ENCODE measurements at places on chromosomes 5 and 9.
A peak's percentile ranks its signal among the peaks of the same experiment; 100 is the strongest.

DNA sequence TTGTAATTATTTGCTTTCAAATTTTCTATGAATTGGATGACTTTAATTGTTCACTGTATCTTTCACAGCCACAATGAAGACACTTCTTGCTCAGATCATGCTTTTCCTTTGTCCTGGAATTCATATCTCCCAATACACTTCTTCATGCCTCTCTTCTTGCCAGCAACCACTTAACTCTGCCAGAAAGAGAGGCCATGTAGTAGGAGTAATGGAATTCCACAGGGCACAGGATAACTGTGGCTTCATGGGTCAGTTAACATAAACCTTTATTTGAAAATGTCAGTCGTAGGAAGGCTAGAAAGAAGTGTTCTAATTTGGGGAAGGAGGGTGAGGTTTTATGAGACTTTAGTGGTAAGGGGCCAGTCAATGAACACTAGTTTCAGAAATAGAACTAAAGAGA, 190.3 kb downstream of the TMEM167A start:
- DNase-seq, result no peak

DNA sequence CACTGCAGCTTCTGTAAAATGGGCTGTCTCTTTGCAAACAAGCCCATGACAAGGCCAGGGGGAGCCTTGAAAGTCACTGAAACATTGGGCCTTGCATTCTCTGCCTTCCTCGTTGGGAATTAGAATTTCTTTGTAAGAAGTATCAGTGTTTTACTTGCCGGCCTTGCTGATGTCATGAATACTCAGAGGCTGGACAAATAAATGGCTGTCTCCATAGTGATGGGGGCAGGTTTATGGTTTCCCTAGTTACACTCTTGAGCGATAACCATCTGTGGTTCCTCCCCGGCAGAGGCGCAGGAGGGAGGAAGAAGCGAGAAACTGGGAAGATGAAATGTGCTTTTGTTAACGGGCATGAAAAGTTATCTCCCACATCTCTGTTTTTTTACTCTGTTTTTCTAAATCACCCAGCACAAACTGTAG, 272.7 kb upstream of the PANK3 start:
- DNase-seq, result no peak

GRCh38 chr5:2921176-2921575, 169.7 kb upstream of the IRX2 start:
- no peak for DNase-seq

DNA sequence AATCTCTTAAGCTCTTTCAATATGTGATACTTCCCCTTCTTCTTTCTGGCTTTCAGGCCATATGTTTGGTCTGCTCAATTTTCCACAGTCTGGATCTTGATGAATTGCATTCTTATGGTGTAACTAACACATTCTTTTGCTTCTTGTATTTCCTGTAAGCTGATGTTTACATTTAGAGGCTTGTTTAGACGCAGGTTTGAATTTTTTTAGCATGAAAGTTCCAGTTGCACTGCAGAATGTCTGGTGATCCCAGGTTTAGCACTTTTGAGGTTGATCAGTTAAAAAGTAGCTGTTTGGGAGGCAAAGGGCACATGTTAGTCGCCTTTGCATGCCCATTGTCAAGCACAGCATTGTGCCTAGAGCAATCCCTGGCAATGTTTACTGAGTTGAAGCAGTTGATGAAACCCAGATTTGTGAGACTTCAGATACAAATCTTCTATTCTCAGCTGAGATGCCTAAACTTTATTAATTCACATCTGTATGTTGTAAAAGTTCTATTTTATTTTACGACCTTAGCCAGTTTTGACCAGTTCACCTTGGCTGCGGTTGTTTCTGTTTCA, 59.6 kb upstream of the SPATA31C2 start:
- no peak for DNase-seq

- DNase-seq, result peak; percentile 64
Observed at GRCh38 chr5:133052317-133053175, 733 bp downstream of the HSPA4 start.

- no peak for DNase-seq
Observed at GRCh38 chr9:92770360-92770995, 5.8 kb upstream of the BICD2 start.

DNA sequence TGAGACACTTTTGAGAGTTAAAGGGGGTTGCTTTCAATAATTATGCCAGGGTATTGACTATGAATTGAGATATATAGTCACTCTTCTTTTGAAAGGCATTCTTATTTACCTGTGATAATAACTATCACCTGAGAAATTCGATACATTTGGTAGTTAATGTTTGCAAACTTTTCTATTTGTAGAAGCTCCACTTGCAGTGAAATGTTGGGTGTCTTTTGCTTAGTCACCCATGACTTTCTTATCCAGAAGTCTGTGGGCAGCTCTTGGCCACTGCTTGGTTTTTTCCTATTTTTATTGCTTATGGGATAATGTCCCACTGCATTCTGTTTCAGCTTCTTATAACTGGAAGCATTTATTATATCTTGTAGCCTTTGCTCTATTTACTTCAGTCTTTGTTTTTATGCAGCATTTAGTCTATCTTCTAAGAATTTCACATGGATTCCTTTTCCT, 3.9 kb downstream of the MACIR start:
- DNase-seq, result no peak
